Progenitor cell of endocrine pancreas (in vitro differentiated cells): ENCODE measurements at places on chromosomes 5 and 9. TPM values are rescaled to one million over a fixed set of nuclear protein-coding genes. Genes with fewer than 3 reads are reported as not detected.

DNA sequence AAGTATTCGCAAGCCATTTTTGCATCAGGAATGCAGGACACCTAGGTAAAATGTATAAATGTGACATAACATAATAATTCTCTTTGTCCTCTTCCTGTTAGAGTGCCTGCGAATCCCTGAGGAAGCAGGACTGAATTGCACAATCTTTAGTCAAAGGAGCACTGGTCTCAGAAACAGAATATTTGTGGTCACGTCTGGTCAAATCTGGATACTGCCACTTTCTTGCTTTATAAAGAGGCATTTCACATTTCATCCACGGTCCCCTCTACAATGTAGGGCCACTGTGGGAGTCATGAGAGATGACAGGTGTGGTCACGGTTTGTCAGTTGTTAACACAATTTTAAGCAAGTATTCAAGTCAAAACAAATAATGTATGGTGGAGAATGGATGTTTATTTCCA is 564.0 kb downstream of the IRX1 start:
- H3K4me3 ChIP-seq = no peak overlapping the region
- H3K36me3 ChIP-seq = no peaks in the 10 kb centered on the region
- no peak overlapping the region for H3K27ac ChIP-seq
- DNase-seq = no peak
- peaks cover 7% of the 10 kb centered on the region for H3K27me3 ChIP-seq

GRCh38 chr9:87673446-87674120 is 52.3 kb upstream of the CTSL start:
- peaks cover 18% of the 10 kb centered on the region for H3K4me1 ChIP-seq
- no peaks in the 10 kb centered on the region for H3K27me3 ChIP-seq
- H3K27ac ChIP-seq = peak overlapping the region; percentile 51

DNA sequence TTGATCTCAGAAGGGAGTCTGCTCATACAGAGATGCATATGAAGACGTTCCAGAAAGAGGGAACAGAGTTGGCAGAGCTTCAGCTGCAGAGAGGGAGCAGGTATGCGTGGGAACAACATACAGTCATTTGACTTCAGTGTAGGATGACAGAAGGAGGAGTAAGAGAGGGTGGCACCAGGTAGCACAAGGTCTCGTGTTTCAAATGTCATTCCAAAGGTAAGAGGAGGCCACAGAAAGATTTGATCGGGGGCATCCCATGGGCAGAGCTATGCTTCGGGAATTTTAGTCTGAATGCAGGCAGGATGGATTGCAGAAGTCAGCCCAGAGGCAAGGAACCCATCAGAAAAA is 367.1 kb downstream of the CDK5RAP2 start:
- no peak overlapping the region for H3K4me3 ChIP-seq
- H3K27ac ChIP-seq = no peak overlapping the region
- H3K27me3 ChIP-seq = peaks cover 10% of the 10 kb centered on the region
- no peaks in the 10 kb centered on the region for H3K4me1 ChIP-seq
- H3K36me3 ChIP-seq = no peaks in the 10 kb centered on the region
- no peak for DNase-seq

Gene ANXA2R
- 0.87 and 0.93 TPM in 2 replicates for total RNA-seq

DNA sequence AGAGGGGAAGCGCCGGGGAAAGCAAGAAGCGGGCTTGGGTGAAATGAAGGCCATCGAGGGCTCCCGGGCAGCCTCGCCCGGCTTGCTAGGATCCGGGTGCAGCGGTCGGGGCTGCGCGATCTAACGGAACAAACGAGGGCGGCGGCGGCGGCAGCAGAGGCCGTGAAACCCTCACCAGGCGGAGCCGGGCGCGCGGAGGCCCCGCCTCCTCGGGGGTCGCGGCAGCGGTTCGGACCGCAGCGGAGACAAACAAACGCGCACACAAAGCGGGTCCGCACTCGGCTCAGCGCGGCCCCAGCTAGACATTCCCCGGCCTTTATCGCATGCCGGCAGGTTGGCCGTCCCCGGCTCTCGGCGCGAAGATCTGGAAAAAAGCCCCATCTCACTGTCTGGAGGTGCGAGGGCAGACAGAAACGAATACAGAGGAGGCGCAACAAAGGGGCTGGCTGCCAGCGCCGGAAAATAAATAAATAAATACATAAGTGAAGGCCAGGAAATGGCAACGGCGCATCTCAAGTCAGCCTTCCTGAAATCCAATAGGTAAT is 10.5 kb upstream of the TRIM36 start:
- peak; percentile 30 for DNase-seq
- peaks cover 80% of the 10 kb centered on the region for H3K27me3 ChIP-seq
- no peaks in the 10 kb centered on the region for H3K36me3 ChIP-seq
- H3K27ac ChIP-seq = peak overlapping the region; percentile 54
- peaks cover 3% of the 10 kb centered on the region for H3K4me1 ChIP-seq
- peak overlapping the region; percentile 75 for H3K4me3 ChIP-seq

GRCh38 chr9:113620377-113621161 is 157.0 kb downstream of the RGS3 start:
- peak overlapping the region; percentile 97 for H3K27ac ChIP-seq
- peak; percentile 39 for DNase-seq
- no peaks in the 10 kb centered on the region for H3K36me3 ChIP-seq
- H3K4me1 ChIP-seq = peaks cover 33% of the 10 kb centered on the region
- no peak overlapping the region for H3K4me3 ChIP-seq

DNA sequence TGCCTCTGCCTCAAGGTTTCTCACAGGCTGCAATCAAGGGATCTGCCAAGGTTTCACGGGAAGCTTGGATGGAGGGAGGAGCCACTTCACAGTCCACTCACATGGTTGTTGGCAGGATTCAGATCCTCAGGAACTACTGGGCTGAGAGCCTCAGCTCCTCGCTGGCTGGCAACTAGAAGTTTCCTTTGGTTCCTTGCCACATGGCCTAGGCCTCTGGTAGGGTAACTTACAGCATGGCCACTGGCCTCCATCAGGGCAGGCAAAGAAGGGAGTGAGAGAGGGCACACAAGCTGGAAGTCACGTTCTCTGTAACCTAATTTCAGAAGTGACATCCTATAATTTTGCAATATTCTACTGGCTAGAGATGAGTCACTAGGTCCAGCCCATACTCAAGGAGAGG is 32.2 kb downstream of the SPOCK1 start:
- no peak overlapping the region for H3K4me3 ChIP-seq
- no peak overlapping the region for H3K27ac ChIP-seq
- H3K27me3 ChIP-seq = peaks cover 23% of the 10 kb centered on the region
- H3K4me1 ChIP-seq = no peaks in the 10 kb centered on the region
- H3K36me3 ChIP-seq = no peaks in the 10 kb centered on the region

Gene GPR21
- total RNA-seq = 2.9 and 3.4 TPM in 2 replicates

- H3K4me3 ChIP-seq = no peak overlapping the region
- no peak overlapping the region for H3K27ac ChIP-seq
- H3K4me1 ChIP-seq = peaks cover 2% of the 10 kb centered on the region
- H3K27me3 ChIP-seq = peaks cover 33% of the 10 kb centered on the region
- H3K36me3 ChIP-seq = no peaks in the 10 kb centered on the region
- DNase-seq = no peak
These were observed 233.6 kb downstream of the ACTL7B start for GRCh38 chr9:108621991-108622855.

DNA sequence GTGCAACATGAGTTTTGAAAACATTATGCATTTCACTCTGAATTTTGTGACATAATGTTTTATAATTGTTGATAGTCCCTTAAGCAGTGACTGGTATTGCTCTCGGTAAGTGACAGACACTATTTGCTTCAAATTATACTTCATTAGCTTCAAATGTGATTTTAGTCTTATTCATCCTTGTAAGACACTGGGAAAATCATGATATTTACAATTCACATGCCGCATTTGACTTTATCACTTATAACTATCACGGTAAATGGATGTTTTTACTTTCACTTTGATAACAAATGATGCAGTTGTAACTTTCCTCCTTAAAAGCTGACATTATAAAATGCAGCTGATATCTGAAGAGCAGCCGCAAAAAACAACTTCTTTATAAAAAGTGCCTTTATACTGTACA is 44.1 kb upstream of the ITGA2 start:
- H3K27ac ChIP-seq = no peak overlapping the region
- H3K4me1 ChIP-seq = no peaks in the 10 kb centered on the region
- H3K36me3 ChIP-seq = no peaks in the 10 kb centered on the region
- H3K4me3 ChIP-seq = no peak overlapping the region
- no peak for DNase-seq

- no peak overlapping the region for H3K4me3 ChIP-seq
- H3K27ac ChIP-seq = no peak overlapping the region
- no peaks in the 10 kb centered on the region for H3K27me3 ChIP-seq
- no peak for DNase-seq
- peaks cover 3% of the 10 kb centered on the region for H3K4me1 ChIP-seq
- no peaks in the 10 kb centered on the region for H3K36me3 ChIP-seq
These were observed 93.6 kb downstream of the TTLL11 start for GRCh38 chr9:121999556-121999955.

DNA sequence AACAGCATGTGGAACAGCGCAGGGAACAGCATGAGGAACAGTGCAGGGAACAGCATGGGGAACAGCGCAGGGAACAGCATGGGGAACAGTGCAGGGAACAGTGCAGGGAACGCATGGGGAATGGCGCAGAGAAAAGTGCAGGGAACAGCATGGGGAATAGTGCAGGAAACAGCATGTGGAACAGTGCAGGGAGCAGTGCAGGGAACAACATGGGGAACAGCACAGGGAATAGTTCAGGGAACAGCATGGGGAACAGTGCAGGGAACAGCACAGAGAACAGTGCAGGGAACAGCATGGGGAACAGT is 2.0 kb downstream of the LCN8 start:
- H3K4me1 ChIP-seq = no peaks in the 10 kb centered on the region
- no peaks in the 10 kb centered on the region for H3K36me3 ChIP-seq
- no peak overlapping the region for H3K27ac ChIP-seq
- DNase-seq = no peak
- peaks cover 7% of the 10 kb centered on the region for H3K27me3 ChIP-seq

DNA sequence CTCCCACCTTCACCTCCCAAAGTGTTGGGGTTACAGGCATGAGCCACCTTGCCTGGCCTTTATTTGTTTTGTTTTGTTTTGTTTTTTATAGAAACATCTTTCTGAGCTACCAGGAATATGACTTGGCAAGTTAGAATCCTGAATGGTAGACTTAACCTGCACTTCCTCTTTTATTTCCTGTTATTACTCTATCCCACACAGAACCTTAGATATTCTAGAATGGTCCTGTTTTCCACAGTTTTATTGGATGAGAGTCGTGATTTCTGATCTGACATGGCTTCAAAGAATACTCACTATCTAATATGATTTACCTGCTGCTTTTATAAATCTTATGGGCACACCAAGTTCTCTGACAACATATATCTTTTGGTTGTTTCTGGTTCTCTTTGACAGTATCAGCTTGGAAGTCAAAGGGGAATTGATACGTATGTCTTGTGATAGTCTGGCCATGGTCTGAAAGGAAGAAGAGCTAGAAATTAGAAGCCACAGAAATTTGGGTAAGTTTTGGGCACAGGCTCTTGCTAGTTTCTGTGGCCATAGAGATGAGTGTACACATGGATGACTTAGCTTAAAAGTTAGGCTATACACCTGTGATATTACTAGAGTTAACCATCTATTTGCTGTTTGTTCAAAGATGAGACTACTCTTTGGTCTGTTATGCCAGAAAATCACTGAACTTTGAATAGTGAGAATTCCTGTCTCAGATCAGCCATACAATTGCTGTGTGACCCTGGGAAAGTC is 4.7 kb upstream of the PANK3 start:
- H3K27ac ChIP-seq = no peak overlapping the region
- H3K36me3 ChIP-seq = no peaks in the 10 kb centered on the region
- H3K27me3 ChIP-seq = no peaks in the 10 kb centered on the region
- H3K4me1 ChIP-seq = peaks cover 6% of the 10 kb centered on the region
- DNase-seq = no peak

DNA sequence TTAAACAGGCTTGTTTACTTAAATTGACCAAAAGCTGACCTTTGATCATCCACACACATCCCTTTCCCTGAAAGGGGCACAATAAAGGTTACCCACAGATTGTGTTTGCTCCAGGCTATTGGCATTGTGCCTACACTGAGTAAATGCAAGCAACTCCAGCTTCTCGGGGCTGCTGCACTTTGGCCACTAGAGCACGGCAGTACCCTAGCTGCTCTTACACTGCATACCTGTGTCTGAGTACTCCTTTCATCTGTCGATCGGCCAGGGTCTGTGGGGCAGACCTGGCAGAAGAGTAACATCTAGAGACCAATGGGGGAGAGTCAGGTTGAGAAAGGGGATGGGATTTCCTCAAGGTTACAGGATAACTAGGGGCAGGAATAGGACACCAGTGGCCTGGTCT is 281.9 kb upstream of the NMUR2 start:
- H3K36me3 ChIP-seq = peaks cover 5% of the 10 kb centered on the region
- H3K27ac ChIP-seq = no peak overlapping the region
- no peaks in the 10 kb centered on the region for H3K4me1 ChIP-seq
- H3K4me3 ChIP-seq = no peak overlapping the region
- no peaks in the 10 kb centered on the region for H3K27me3 ChIP-seq

DNA sequence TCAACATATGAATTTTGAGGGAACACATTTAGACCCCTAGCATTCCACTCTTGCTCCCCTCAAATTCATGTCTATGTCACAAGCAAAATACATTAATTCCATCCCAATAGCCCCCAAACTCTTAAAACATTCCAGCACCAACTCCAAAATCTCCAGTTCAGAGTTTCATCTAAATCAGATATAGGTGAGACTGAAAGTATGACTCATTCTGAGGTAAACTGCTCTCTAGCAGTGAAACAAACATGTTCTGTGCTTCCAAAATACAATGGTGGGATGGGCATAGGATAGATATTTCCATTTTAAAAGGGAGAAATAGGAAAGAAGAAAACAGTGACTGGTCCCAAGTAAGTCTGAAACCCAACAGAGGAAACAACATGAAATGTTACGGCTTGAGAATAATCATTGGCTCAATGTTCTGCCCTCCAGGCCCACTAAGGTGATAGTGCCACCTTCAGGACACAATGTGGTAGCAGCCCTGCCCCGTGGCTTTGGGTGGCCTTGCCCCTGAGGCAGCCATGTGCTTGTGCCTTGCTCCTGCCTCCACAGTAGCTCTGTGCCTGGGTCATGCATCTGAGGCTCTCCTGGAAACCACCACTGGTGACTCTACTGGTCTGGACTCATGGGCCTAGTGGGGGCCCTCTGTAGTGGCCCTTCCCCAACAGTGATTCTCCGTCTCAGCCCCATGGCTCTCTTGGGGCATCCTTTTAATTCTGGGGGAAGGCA is 36.4 kb upstream of the IPPK start:
- no peak overlapping the region for H3K4me3 ChIP-seq
- peaks cover 12% of the 10 kb centered on the region for H3K36me3 ChIP-seq
- DNase-seq = no peak
- H3K27ac ChIP-seq = peak overlapping the region; percentile 6
- H3K27me3 ChIP-seq = no peaks in the 10 kb centered on the region

- H3K4me1 ChIP-seq = peaks cover 53% of the 10 kb centered on the region
- no peak overlapping the region for H3K4me3 ChIP-seq
- DNase-seq = no peak
These were observed 841.6 kb downstream of the MAT2B start for GRCh38 chr5:164346785-164347630.

Gene PPP3R2
- not detected in 2 replicates for total RNA-seq

Gene ANKRD18B
- 2.3 and 2.9 TPM in 2 replicates for total RNA-seq

GRCh38 chr5:63211448-63212132 is 633.0 kb downstream of the LRRC70 start:
- H3K4me1 ChIP-seq = no peaks in the 10 kb centered on the region
- H3K27me3 ChIP-seq = no peaks in the 10 kb centered on the region
- no peak overlapping the region for H3K4me3 ChIP-seq

- peaks cover 7% of the 10 kb centered on the region for H3K27me3 ChIP-seq
- H3K36me3 ChIP-seq = no peaks in the 10 kb centered on the region
- H3K27ac ChIP-seq = no peak overlapping the region
- no peak for DNase-seq
These were observed 161.9 kb upstream of the GAS1 start for GRCh38 chr9:87109231-87109631.

Gene PCDHB14
- 7.9 and 8.0 TPM in 2 replicates for total RNA-seq

GRCh38 chr9:91099436-91099835 is 262.3 kb downstream of the AUH start:
- H3K36me3 ChIP-seq = no peaks in the 10 kb centered on the region
- peaks cover 10% of the 10 kb centered on the region for H3K4me1 ChIP-seq
- DNase-seq = no peak

Gene CTSV
- total RNA-seq = 10.1 and 10.5 TPM in 2 replicates
